ENCODE measurements at places on chromosomes 1 and 21.

GRCh38 chr1:21297975-21298374 lies 7.7 kb upstream of the ECE1 start:
- H3K36me3 ChIP-seq: no peaks in the 10 kb centered on the region
- DNase-seq: no peak
- H3K4me3 ChIP-seq: no peak overlapping the region
- H3K27me3 ChIP-seq: no peaks in the 10 kb centered on the region

DNA sequence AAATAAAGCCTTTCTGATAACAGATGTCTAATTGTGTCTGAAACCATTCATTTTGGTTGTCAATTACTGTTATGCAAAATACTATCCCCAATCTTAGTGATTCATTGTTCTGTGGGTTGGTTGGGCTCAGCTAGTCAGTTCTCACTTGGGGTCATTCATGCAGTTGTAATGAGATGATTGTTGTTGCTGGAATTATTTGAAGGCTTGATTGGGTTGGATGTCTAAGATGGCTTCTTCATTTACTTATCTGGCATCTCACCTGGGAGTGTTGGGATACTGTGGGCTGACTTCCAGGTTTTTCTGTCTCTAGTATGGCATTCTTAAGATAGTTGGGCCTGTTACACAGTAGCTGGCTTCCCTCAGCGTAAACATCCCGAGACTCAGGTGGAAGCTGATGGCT lies 217.8 kb upstream of the B3GALT2 start:
- no peaks in the 10 kb centered on the region for H3K36me3 ChIP-seq
- H3K4me3 ChIP-seq: no peak overlapping the region
- no peak for DNase-seq
- H3K4me1 ChIP-seq: peaks cover 6% of the 10 kb centered on the region
- H3K27me3 ChIP-seq: no peaks in the 10 kb centered on the region
- H3K27ac ChIP-seq: no peak overlapping the region

GRCh38 chr1:34131396-34132160 lies 33.5 kb downstream of the CSMD2 start:
- H3K4me1 ChIP-seq: no peaks in the 10 kb centered on the region
- no peaks in the 10 kb centered on the region for H3K36me3 ChIP-seq
- no peak overlapping the region for H3K4me3 ChIP-seq
- no peak for DNase-seq
- H3K27me3 ChIP-seq: no peaks in the 10 kb centered on the region
- no peak overlapping the region for H3K27ac ChIP-seq

GRCh38 chr1:192739476-192740184 lies 69.2 kb upstream of the RGS2 start:
- H3K27ac ChIP-seq: no peak overlapping the region
- no peaks in the 10 kb centered on the region for H3K27me3 ChIP-seq
- no peaks in the 10 kb centered on the region for H3K4me1 ChIP-seq
- no peak for DNase-seq

GRCh38 chr21:36422279-36423098 lies 37.3 kb downstream of the CHAF1B start:
- no peaks in the 10 kb centered on the region for H3K27me3 ChIP-seq
- H3K27ac ChIP-seq: peak overlapping the region; percentile 59
- DNase-seq: peak; percentile 94

Data from osteoblast (primary cell).